ENCODE measurements at places on chromosomes 11 and 22.

GRCh38 chr11:57646194-57646798 lies 3.4 kb downstream of the YPEL4 start:
- DNase-seq, result no peak

GRCh38 chr11:29538339-29539036 lies 478.3 kb downstream of the KCNA4 start:
- no peak for DNase-seq

DNA sequence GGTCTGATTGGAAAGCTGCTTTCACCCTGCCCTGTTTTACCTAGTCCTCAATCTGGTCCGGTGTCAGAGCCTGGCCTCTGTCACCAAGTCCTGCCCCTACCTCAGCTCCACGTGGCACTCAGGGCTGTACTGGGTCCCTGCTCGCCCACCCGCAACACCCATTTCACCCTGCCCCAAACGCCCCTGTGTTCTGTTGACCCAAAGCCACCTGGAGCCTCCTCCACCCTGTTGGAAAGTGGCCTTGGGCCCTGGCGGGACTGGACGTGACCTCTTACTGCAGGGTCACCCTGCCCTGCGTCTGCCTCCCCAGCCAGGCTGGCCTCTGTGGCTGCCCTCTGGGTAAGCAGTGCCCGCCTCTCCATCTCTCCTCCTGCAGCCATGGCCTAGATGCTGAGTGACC lies 21.5 kb upstream of the BRSK2 start:
- no peak for DNase-seq

- DNase-seq, result no peak
These were observed 977 bp upstream of the SORL1-AS1 start for GRCh38 chr11:121453589-121454299.

GRCh38 chr11:44094260-44094868 lies 1.1 kb upstream of the EXT2 start:
- no peak for DNase-seq

- DNase-seq, result no peak
These were observed 3.6 kb downstream of the FIBP start for GRCh38 chr11:65884716-65885092.

GRCh38 chr11:69382131-69383128 lies 88.5 kb downstream of the MYEOV start:
- DNase-seq, result no peak

GRCh38 chr11:121596195-121597155 lies 143.7 kb upstream of the SORL1-AS1 start:
- DNase-seq, result no peak

GRCh38 chr22:25403811-25404471 lies 160.5 kb upstream of the GRK3 start:
- no peak for DNase-seq

DNA sequence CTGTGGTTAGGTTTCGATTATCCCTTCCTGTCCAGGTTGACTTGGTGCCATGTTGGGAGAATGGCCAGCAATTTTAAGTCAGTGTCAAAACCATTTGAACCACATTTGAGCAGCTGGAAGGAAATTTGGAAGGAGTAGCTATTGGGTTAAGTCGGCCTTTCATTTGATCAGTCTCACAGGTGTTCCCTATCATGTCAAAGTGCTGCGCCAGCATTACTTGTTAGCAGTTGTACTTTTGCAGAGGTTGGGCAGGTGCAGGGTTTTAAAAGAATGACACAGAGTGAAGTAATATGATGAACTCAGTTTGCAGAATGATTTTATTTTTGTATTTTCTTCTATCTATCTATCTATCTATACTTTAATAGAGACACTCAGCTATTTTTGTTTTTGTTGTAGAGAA lies 6.4 kb upstream of the TYMP start:
- DNase-seq, result no peak

GRCh38 chr11:115198321-115198741 lies 305.9 kb downstream of the CADM1 start:
- no peak for DNase-seq

DNA sequence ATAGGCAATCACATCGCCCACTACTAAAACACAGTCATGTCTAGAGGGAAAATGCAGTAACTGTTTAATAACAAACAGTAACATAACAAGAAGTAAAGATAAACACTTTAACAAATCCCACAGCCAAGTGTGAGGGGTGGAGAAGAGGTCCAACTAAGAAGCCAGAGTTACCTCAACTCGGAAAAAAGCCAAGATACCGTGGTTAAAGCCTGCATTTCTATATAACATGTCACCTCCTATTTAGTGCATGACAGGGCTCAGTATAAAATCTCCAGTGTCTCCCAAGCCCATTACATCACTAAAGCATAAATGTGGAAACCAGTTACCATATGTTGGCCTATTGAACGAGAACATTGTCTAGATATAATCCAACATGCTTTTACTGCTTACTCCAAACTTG lies 281.7 kb downstream of the LRRC4C start:
- no peak for DNase-seq

GRCh38 chr11:123330071-123330470 lies 100.0 kb upstream of the GRAMD1B start:
- no peak for DNase-seq

DNA sequence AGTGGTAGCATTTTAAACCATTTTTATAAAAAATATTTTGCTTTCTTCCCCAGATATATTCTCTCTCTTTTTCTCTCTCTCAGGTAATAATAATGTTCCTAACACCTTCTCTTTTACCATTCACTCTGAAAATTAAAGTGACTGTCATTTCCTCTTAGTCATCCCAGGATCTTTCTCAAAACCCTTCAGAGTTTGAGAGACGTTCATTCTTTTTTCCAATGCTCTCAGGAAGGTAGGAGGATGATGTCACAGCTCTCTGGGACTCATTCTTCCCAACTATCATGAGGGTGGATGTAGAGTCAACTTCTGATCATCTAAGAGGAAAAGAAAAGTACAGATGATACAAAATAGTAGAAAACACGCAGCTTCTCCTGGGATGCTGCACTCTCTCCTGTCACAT lies 60.2 kb upstream of the CRTAM start:
- no peak for DNase-seq

DNA sequence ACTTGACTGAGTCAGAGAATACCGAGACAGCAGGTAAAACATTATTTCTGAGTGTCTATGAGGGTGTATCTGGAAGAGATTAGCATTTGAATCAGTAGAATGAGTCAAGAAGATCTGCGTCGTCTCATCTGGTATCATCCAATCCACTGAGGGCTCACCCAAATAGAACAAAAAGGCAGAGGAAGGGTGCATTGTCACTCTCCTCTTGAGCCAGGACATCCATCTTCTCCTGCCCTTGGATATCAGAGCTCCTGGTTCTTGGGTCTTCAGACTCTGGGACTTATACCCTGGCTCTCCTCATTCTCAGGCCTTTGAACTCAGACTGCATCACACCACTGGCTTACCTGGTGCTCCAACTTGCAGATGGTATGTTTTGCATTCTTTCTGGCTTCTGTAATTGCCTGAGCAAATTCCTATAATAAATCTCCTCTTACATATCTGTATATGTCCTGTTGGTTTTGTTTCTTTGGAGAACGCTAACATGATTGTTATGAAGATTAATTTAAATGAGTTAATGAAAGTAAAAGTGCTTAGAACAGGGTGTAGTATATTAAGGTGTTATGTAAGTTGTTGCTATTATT lies 49.3 kb downstream of the ME3 start:
- no peak for DNase-seq

DNA sequence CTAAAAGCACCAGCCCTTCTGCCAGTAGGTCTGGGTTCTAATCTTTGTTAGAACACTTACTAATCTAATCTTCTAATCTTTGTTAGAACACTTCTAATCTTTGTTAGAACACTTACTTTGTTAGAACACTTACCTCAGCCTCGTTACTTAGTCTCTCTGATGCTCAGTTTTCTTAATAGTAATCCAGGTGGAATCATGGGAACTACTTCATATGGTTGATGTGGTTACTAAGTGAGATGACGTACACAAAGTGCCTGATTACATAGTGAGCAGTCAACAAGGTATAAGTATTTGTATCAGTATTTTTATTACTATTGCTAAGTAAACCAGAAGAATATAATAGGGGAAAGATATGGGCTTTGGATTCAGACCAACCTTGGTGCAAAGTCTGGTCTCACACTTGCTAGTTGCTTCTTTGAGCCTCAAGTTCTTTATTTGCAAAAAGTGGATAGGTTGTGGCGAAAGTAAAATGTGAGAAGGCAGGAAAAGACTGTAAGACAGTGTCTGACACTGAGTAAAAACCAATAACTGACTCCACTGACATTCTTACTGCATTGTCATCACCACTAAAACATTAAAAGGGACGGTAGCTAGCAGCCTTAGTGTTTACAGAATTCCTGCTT lies 83.7 kb downstream of the TRAF6 start:
- DNase-seq, result no peak

DNA sequence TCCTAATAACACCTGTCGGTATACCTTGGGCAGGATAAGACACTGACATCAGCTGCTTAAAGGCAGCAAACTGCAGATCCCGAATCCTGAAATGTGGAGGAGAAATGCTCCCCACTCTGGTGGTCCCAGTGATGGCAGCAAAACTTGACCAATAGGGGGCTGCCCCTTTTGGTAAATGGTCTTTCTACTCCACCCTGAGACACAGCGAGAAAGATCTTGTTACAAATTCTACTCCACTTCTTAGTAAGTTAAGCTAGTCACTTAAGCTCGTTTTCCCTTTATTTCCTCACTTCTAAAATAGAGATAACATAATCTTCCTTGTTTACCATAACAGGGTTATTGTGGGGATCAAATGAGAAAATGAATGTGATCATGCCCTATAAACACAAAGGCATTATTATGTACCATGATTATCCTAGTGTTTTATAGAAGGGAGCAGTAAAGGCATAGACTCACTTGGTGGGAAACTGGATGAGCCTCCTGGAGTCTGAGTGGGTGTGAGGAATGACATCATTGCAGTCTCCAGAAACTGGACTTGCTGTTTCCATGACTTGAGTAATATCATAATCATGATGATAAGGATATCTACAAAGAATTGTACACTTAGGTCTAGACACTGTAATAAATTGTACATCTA lies 50.9 kb downstream of the ENDOD1 start:
- DNase-seq, result no peak

GRCh38 chr11:27317751-27318150 lies 45.3 kb downstream of the CCDC34 start:
- DNase-seq, result no peak

GRCh38 chr11:50275133-50275532 lies 242.5 kb downstream of the OR4C45 start:
- no peak for DNase-seq

- DNase-seq, result no peak
These were observed 84.4 kb downstream of the KCNQ1 start for GRCh38 chr11:2529173-2529572.

DNA sequence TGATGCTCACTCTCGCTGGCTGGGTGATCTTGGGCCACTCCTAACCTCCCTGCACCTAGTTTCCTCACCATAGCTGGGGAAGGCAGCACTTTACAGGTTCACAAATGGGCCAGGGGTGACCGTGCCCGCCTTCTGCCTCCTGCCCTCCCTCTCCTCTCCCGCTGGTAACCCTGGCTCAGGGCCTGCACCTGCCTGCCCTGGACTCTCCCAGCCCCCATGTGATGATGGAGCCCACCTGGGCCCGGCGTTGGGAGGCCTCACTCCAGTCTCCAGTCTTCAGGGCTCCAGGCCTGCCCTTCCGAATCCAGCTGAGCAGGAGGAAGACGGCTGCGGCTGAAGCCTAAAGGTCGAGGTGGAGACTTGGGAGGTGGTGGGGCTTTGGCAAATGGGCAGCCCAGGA lies 152.9 kb downstream of the CACNA1I start:
- DNase-seq, result no peak

- DNase-seq, result no peak
These were observed 15.3 kb downstream of the RTCB start for GRCh38 chr22:32396746-32397145.

DNA sequence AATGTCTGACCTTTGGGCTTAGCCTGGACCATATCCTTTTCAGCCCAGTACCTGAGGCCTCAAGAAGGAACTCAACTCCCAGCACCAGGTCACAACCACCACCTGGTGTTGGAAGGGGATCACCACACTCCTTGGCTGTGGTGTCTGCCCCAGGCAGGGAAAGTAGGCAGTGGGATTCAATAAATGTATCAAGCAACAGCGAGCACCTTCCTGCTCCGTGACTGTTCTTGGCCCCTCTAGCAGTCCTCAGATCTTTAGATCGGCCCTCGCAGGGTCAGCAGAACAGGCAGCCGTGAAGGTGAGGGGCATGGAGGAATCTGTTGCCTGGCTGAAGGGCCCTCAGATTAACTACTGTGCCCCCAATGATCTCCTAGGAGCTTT lies 15.9 kb downstream of the ARFGAP2 start:
- no peak for DNase-seq

DNA sequence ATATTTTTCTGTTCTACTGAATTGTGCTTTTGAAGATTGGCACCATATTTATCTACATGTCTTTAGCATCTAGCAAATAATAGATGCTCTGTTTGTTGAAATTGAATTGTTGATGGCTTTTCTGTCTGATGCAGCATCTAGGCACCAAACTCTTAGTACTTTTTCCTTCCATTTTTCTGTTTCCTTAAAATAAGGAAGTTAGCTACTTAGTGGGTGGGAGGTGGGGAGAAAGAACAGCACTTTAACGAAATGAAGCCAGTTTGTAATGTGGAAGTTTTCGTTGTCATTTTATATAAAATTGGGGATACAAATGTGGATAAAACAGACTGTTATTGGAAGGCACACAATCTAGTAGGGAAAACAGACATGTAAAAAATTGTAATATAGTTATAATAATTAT lies 76.6 kb downstream of the HIPK3 start:
- no peak for DNase-seq

- no peak for DNase-seq
These were observed 31.1 kb downstream of the MRGPRX4 start for GRCh38 chr11:18203723-18204122.

DNA sequence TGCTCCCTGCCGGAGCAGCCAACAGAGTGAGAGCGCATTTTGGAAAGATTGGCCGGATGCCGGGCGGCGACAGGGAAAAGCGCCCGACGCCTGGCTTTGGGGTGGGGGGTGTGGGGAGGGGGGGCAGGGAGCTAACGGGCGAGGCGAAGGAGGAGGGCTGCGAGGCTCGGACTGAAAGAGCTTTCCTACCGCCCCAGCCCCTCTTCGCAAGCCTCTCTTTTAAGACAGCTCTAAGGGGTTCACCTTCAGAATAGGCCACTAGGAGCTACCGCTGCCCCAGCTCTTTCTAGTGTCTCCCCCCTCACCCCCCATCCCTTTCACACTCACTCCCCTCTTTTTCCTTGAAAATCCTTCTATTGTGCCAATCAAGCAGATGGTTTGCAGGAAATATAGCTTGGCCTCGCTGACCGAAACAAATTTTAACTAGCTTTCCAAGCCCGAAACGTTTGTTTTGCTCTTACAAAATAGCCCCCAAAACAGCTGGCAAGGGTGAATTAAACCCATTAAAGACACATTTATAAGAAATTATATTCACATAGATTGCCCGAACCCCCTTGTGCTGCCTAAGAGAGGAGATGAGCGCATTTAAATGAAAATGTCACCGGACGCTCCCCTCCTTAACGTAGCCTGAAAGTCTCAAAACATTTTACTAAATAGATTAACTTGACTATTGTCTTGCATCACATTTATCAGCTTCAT lies 3.7 kb upstream of the DBX1 start:
- DNase-seq, result no peak

GRCh38 chr22:41341990-41342389 lies 39.8 kb upstream of the TEF start:
- DNase-seq, result no peak
